Activated T-cell treated with anti-CD3 and anti-CD28 coated beads, Interleukin-2, amount 50 U/mL, for 24 hours (primary cell): ENCODE measurements at places on chromosomes 6 and 20.

DNA sequence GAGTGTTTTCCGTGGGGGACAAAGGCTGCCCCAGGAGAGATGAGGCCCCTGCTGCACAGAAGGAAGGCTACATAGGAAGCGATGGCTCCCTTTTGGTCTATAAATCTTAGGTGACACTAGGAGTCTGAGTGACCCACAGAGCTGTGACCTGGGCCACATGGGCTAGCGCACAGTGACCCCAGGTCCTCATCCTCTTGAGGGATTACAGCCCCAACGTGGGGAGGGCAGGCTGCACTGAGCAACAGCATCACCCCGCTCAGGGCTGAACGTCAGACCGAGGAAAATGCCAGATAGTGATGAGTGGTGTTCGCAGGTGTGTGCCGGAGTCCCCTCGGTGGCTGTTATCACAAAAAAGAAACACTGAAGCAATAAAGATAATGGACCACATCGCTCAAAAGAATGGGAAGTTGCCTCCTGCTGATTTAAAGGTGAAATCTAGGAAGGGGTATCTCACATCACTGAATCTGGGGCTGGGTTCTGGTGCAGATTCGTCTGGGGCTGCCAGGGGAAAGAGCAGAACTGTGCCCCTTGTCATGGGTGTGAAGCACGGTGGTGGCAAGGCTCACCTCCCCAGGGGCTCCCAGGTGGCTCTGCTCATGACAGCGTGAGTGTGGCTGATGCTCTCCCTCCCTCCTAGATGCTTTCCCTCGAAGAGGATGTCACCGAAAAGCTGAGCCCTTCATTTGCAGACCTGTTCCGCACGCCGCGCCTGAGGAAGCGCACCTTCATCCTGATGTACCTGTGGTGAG is 14.5 kb downstream of the SLC22A1 start:
- no peak for DNase-seq

DNA sequence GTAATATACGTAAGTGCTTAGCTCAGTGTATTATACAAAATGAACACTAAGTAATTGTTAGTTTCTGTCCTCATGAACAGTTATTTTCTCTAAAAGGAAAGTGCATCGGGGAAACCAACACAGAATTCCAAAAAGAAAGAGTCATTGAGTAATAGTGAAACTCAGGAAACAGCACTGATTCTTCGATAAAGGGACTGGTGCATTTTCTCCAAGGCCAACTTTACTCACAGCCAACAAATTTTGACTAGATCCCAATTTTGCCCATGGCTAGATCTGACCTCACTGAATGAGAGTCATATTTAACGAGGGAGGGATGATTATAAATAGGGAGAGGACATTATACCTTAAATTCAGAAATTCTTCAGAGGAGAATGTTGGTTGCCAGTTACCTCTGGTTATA is 390.9 kb upstream of the NRSN1 start:
- DNase-seq, result no peak

DNA sequence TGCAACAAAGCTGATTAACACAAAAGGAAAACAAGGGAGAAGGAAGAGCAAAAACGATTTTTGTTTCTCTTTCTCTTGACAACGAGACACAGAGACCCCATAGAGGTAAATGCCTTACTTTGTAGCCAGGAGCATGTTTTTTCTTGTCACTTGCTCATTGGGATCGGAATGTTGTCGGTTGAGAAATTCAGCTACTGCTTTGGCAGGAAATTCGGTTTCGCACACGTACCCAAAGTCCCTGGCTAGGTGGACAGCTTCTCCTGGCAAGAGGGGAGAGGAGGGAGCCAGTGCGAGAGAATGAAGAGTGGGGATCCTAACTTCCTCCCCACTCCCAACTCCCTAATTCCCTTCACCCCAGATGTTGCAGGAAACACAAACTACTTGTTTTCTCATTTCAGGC is 14.5 kb downstream of the TFAP2A start:
- DNase-seq, result no peak

DNA sequence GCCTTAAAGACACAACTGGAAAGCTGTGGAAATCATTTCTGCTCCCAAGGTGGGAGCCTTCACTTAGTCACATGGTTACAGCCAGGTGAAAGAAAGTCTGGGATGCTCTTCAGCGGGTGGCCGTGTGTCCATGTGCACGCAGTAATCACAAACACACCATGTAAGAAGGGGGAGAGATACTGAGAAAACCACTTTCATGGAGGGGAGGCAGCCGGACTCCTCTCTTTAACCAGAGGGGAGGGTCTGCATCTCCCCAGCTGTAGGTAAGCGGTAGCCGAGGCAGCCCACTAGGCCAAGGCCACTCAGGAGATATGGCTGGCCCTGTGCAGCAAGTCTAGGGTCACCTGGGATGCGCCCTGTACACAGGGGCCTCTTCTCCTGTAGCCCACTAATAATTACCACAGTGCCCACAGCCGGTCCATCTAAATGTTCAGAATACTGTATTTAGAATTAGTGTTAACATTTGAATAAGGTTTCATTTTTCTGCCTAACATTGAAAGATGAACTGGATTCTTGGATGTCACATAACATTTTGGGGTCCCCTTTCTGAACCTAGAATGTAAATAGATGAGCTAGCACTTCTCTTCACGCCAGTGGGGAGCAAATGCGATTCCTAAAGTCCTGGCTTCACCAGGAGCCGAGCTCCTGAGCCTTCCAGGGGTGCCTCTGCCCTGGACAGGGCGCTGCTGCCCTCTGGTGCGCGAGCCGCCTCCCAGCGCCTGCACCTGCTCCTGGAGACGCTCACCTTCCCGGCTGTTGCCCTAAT is 15.9 kb downstream of the GPR31 start:
- peak; percentile 70 for DNase-seq

DNA sequence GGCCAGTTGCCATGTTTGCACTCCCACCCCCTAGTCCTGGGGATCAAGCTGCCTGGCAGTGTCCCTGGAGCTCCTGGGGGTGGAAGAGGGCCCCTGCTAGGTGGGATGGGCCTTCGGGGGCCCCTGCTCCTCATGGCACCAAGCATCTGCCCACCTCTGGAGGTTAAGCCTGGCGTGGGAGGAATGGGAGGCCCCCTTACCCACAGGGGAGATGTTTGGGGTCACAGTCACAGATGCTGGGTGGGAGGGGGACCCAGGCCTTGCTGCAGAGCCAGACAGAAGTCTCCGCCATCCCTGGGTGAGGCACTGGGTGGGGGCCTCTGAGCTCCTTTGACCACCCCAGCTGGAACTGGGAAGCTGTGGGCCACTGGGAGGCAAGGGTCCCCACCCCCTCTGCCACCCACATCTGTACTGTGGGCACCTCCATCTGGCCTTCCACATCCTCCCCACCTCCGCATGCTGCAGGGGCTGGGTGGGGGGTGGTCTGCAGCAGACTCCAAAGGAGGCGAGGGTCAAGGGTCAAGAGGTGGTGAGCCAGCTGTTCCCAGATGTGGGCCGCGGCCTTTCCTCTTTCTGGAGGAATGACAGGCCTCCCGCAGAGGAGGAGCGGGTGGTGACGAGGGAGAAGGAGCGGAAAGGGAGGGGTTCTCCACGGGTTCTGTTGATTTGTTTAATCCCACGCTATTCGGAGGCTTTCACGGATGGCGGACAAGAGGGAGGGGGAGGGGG is 41.5 kb downstream of the YTHDF1 start:
- DNase-seq, result no peak

DNA sequence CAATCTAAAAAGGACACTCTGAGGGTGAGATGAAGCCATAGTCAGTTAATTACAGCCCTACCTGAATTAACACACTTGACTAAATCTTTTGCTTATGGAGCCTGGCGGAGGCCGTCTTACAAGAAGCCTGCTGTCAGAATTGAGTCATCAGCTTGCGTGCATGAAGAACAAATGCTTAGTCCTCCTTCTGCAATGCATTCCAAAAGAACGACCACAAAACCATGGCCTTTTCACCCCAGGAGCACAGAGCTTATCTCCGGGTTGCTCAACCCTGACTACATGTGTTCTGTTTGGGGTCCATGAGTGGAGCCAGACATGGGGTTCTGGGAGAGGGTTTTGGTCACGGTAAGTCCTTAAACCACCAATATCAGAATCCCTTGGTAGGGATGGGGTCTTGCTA is 318.1 kb downstream of the CLIC5 start:
- no peak for DNase-seq

- peak; percentile 53 for DNase-seq
Observed at GRCh38 chr6:105136431-105137350, 43.1 kb downstream of the POPDC3 start.

DNA sequence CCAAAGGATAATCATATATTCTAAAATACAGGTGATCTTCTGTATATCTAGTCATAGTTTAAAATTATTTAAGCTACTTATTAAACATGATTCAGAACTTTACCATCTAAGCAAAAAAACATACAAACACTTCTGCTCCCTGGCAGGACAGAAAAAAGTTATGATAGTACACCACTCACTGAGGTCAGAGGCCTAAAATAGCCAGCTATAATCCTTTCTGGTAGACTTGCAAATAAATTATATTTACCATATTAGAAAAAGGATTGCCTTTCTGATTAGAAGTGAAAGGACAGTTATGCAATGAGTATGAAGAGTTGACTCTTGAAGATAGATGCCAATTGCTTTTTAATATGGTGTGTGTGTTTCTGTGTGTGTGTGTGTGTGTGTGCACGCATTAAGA is 207.4 kb downstream of the BMP2 start:
- no peak for DNase-seq

- no peak for DNase-seq
Observed at GRCh38 chr20:187733-188132, 1.8 kb downstream of the DEFB128 start.

- no peak for DNase-seq
Observed at GRCh38 chr20:58959652-58960051, 21.4 kb upstream of the NELFCD start.

GRCh38 chr6:111781041-111781708 is 92.1 kb downstream of the FYN start:
- DNase-seq, result no peak

DNA sequence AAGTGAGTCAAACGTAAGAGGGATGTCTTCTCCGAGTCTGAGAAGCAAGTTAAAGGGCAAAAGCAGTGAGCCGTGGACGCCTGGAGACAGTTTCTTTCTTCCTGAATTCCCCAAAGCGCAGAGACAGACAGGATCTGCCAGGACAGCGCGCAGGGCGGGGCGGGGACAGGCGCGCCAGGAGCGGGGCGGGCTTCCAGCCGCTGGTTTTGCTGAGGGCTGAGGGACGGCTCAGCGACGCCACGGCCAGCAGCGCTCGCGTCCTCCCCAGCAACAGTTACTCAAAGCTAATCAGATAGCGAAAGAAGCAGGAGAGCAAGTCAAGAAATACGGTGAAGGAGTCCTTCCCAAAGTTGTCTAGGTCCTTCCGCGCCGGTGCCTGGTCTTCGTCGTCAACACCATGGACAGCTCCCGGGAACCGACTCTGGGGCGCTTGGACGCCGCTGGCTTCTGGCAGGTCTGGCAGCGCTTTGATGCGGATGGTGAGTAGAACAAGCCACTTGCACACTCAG is at the start of gene SCGN:
Gene SCGN (plus strand): TSS at position 209 of the 509 bp plus-strand sequence. CDS start 189 bp downstream, at position 398.
- peak; percentile 55 for DNase-seq

GRCh38 chr20:63501818-63502670 is 3.2 kb upstream of the EEF1A2 start:
- DNase-seq, result no peak

GRCh38 chr6:166382500-166382932 is 224 bp downstream of the MPC1 start:
- no peak for DNase-seq

GRCh38 chr6:17530321-17530835 is 69.7 kb upstream of the FAM8A1 start:
- DNase-seq, result no peak

- no peak for DNase-seq
Observed at GRCh38 chr20:7516621-7517111, 423.6 kb downstream of the HAO1 start.

- DNase-seq, result no peak
Observed at GRCh38 chr20:8244637-8245036, 112.6 kb downstream of the PLCB1 start.

DNA sequence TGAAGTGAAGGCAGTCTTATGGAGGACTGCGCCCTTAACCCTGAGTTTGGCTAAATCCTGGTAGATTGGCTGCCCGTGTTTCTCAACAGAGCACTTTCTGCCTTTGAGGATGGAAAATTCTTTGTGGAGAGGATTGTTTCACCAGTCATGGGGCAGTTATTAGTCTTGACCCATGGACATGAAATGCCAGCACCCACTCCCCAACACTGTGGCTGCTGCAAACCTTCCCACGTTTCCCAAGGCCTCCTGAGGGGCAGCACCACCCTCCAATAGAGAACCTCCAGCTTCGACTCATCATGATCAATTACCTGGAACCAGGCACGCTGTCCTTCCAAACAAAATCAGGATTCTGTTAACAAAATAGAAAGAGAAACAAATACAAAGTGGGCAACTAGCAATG is 117.8 kb downstream of the PXDC1 start:
- no peak for DNase-seq

GRCh38 chr6:132977413-132977812 is 163.0 kb downstream of the RPS12 start:
- no peak for DNase-seq

DNA sequence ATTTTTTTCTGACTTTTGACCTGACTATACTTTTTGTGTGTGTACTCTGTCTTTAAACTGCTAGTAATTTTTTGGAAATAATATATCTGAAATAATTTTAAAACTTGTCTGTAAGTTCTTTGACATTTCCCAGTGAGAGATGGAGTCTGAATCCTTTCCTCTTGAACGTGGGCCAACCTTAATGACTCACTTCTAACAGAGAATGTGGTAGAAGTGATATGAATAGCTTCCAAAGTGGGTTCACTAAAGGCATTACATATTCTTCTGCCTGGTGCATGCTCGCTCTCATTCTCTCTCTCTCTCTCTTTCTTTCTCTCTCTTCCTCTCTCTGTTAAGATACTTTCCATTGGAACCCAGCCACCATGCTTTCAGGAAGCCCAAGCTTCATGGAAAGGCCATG is 108.7 kb upstream of the FERMT1 start:
- no peak for DNase-seq

DNA sequence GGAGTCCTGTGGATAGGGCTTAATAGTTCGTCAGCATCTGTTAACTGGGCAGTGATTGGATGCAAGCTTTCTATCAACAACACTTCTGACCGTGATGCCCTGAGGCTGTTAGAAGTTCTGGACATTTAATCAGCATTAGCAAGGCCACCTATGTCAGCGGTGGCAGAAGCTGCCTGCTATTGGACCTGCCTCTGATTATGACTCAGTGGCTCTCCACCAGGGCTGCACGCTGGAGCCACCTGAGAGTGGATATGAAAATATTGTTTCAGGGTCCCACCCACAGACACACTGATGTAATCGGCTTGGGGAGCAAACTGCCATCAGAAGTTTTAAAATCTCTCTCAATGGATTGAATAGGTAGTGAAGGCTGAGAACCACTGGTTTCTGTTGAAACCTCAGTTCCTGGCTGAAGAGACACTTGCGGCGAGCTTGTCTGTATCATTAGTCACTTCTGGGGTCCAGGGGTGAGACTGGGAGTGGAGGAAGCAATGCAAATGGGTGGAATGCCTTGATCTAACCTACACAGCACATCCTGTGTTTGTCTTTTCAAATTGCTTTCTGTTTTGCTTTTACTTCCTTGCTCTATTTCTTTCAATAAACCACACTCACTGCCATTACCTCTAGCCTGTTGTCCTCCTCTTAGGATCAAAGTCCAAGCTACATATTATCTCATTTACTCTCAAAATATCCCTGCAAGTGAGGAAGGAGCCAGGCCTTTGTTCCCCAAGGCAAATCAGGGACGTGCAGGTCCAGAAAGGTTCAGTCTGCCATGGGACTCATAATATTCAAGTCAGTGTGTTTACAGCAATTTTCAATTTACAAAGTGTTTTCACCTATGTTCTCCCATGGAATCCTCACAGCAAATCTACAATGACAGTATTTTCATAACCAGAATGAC is 4.2 kb downstream of the CLIC5 start:
- peak; percentile 55 for DNase-seq
